ENCODE measurements at places on chromosomes 5 and 9.

- no peak for DNase-seq
Measured at GRCh38 chr9:97904725-97905124, 17.6 kb downstream of the TRMO start.

DNA sequence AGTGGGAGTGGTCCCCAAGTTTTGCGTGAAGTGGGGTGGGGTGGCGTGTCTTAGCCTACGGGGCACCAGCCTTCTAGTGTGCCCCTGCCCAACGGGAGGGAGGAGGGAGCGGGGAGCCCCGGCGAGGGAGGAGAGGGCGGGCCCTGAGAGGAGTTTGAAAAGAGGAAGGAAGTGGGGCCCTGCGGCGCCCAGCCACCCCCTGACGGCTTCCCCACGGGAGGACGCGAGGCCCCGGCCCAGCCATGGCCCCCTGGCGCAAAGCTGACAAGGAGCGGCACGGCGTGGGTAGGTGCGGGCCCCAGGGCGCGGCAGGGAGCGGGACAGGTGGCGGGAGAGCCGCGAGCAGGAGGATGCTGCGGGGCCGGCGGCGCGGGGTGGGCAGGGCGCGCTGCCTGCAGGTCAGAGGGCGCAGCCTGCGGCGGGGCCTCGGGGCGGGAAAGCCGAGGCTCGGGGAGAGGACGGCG is at the start of gene DOCK2:
Gene DOCK2 (plus strand): TSS at position 191 of the 464 bp plus-strand sequence. CDS start 52 bp downstream, at position 243.
- peak; percentile 34 for DNase-seq

GRCh38 chr5:24363789-24364481 is 280.8 kb downstream of the CDH10 start:
- DNase-seq = no peak

DNA sequence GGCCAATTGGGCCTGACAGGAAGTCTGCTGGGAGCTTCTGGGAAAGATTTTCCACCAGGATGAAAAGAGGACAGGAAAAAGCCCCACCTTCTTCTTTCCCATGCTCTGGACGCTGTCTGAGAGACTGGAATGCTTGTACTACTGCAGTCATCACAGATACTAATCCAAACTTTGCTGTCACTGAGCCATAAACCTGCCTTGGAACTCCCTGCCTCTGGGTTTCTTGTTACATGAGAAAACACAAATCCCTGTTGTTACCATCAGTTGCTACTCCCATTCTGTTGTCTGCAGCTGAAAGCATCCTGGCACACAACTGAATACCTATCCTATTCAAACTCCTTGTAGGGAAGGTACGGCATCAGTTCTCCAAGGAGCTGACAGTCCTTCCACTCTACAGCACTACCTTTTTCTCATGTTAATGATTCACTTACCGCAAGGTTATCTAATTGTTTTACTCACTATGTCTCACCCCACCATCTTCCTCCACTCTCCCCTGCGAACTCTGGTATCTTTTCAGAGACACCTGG is 167.5 kb downstream of the CDK5RAP2 start:
- no peak for DNase-seq

DNA sequence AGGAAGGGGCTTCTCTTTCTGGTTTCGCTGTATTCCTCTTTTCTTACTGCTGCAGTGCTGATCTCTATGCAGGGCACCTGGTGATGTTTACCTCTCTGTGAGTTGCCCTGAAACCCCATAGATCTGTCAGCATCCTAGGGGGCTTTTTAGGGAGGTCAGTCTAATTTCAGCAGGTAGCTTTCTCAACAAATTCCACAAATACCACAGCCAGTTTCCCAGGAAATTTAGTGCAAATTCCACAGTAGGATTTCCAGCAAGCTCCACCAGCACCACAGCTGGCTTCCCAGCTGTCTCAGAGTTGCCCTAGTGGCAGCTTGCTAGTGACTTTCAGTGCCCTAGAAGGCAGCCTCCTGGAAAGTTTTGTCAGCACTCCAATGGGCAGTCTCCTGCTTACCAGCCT is 379.1 kb upstream of the SMC2 start:
- DNase-seq = no peak

GRCh38 chr5:7394889-7395431 is 978 bp upstream of the ADCY2 start:
- DNase-seq = no peak

DNA sequence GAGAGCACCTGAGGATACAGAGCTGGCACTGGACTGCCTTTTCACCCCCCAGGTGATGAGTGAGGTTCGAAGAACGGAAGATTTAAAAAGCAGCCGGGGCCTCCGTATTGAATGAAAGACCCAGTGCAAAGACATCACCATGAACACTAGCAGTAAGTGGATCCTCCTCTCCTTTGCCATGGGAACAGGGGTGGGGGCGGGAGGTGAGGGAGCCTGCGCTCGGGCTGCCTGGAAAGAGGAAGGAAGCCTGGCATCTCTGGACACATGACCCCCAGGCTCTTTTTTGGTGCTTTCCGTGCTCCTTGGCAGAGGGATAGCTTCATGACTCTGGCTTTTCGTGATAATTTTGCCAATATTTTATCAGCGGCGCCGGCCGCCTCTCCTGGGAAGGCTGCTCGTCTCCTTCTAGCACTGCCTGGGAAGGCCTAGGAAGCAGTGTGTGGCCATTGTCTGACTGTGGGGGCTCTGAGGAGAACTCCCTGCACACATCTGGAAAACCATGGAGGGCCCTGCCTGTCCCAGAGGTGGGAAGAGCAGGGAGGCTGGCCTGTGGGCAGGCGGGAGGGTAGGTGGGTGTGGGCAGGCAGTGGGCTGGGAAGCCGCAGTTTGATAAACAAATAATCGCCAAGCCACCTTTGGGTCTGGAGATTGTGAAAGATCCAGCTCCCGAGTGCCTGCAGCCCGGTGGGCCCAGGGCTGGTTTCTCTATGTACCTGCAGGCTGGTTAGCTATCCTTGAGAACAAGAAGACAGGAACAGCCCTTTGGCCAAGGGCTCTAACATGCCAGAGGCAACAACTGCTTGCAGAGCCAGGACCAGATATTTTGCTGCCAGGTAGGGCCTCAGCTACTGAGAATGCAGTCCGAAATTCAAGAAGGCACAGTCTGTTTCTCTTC is 911 bp downstream of the ABLIM3 start:
- no peak for DNase-seq

DNA sequence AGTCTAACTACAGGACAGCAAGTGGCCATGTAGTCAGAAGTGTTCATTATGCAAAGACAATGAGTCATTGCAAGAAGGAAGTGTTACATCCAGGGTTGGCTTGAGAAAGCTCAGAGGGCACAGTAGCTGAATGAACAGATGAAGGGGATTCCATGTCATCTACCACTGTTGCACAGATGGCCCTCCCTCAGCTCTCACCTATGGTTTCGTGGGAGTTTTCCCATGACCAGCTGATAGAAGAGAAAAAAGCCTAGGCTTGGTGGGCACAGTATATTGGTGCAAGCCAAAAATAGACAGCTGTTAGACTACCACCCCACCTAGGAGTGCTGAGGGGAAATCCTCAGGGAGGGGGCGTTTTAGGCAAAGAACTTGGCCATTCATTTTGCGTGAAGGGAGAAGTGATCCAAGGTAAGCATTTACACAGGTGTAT is 217.0 kb downstream of the DMRT2 start:
- no peak for DNase-seq

DNA sequence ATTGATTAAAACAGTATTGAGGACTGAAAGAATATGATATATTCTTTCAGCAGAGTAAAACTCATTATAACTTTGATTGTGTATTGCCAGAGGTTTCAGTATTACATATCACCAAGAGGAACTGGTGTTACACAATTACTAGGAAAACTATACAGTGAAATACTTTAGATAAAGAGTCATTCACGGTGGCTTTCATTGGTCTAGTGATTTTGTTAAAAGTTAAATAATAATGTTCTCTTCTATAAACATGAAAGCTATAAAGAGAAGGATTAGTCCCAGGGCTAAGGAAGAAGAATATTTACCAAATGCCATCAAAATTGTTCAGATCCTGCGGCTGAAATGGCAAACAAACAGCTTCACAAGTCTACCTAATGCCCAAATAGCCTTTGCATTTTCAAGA is 306.2 kb downstream of the SEMA5A start:
- no peak for DNase-seq

DNA sequence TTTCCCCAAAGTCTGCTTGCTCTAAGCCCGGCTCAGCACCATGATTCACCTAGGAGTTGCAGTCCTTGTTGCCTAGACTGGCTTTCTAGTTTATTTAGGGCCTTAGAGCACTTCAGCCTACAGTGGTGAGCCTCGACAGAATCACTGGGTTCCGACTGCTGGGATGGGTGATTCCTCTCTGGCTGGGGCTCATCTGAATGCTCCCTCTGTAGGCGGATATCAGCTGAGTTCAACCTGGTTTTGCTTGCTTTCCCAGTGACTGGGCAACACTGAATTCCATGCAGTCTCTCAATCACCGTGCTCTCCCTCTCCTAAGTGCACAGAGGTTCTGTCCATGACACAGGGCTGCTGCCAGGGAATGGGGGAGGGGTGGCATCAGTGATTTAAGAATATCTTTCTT is 54.1 kb downstream of the OSMR start:
- no peak for DNase-seq

GRCh38 chr5:40860711-40861110 is 19.5 kb downstream of the CARD6 start:
- no peak for DNase-seq

- DNase-seq = no peak
Measured at GRCh38 chr9:18666986-18667772, 193.2 kb downstream of the ADAMTSL1 start.

GRCh38 chr9:76575761-76576160 is 116.8 kb downstream of the GCNT1 start:
- no peak for DNase-seq

All from stimulated activated CD4-positive, alpha-beta T cell treated with anti-CD3 and anti-CD28 coated beads, TNF-alpha, amount 100 ng/mL, for 1 hour (primary cell).